Activated T-helper 17 cell treated with anti-CD3 and anti-CD28 coated beads, Interleukin-2, amount 50 U/mL, for 72 hours (primary cell): ENCODE measurements at places on chromosomes 5 and 9. TPM values are rescaled to one million over a fixed set of nuclear protein-coding genes. Genes with fewer than 3 reads are reported as not detected.

DNA sequence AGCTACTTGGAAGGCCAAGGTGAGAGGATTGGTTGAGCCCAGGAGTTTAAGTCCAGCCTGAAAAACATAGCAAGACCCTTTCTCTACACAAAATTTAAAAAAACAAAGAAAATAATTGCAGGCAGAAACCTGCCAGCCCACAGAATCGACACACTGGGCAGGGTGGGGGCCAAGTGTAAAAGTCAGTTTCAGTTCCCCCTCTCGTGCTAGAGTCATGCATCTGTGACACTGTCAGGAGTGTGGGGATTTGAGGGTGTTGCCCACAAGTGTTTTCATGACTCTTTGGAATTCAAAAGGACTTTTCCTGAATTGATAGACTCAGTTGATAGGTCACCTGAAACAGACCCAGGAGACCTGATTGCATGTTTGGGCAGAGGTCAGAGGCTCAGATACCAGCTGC, 47.6 kb downstream of the PRRC2B start:
- ATAC-seq: no peak

ANKRD31 gene
- total RNA-seq: 0.32 TPM

SPINK6 gene
- not detected for total RNA-seq

MEIKIN gene
- not detected for total RNA-seq

GFI1B gene
- total RNA-seq: not detected

GRCh38 chr9:114096041-114096511, 3.0 kb downstream of the KIF12 start:
- no peak for ATAC-seq

- ATAC-seq: no peak
These were observed 307.8 kb upstream of the ARRDC3 start for GRCh38 chr5:91690921-91691320.

NUTM2G gene
- total RNA-seq: not detected

GRCh38 chr5:39478863-39479262, 54.1 kb upstream of the DAB2 start:
- ATAC-seq: no peak

GRCh38 chr5:53940921-53941320, 369.5 kb downstream of the ARL15 start:
- no peak for ATAC-seq

DNA sequence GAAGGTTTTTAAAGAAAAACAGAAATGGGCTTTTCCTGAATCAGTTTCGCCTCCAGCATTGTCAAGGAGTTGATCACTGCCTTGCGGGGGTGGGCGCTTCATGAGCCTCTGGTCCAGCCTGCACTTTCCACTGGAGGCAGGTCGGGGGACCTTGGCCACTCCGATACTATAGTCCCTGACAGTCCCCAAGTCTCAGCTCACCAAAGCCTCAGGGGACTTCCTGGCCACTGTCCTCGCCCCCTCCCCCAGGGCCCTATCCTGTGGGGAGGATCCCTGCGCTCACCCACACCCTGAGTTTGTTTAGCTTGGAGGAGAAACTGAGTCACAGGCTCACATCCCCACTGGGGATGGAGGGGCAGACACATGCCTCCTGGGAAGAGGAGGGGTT, 1.4 kb downstream of the SLC6A19 start:
- no peak for ATAC-seq

PDLIM4 gene
- total RNA-seq: not detected

SLC27A6 gene
- not detected for total RNA-seq

FBXL7 gene
- total RNA-seq: not detected

DNA sequence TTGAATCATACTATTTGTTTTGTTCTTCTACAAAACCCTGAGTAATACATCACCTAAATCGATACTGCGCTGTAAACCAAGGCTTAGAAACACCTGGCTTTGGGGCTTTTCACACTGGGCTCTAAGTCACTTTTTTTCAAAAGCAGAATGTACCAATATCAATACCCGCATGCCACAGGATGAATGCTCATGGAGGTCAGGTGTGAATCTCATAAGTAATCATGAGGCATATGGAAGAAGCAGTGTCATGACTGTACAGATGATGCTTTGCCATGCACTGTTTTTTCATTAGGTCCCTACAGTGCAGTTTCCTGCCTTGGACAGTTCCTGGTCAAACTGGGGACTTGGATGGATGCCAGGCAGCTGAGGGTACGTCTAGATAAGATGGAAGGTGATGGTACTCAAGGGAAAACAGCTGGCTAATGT, 49.0 kb upstream of the ATG10 start:
- peak; percentile 68 for ATAC-seq

IFNA13 gene
- not detected for total RNA-seq

DNA sequence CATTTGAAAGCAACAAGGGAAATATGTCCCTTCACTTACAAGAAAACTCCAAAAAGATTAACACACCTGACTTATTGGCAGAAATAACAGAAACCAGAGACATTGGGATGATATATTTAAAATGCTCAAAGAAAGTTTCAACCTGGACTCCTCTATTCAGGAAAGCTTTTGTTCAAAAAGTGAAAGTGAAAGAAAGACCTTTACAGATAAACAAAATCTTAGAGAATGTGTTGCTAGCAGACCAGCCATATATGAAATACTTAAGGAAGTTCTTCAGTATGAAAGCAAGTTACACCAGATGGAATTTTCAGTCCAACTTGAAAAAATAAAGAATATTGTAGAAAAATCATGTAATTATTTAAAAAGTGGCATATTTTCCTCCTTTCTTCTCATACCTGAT, 1075.1 kb downstream of the NR2F1-AS1 start:
- no peak for ATAC-seq

GRXCR2 gene
- total RNA-seq: not detected

- no peak for ATAC-seq
These were observed 15.5 kb upstream of the MEGF9 start for GRCh38 chr9:120729791-120730241.

ALDH1B1 gene
- total RNA-seq: 15.6 TPM

DNA sequence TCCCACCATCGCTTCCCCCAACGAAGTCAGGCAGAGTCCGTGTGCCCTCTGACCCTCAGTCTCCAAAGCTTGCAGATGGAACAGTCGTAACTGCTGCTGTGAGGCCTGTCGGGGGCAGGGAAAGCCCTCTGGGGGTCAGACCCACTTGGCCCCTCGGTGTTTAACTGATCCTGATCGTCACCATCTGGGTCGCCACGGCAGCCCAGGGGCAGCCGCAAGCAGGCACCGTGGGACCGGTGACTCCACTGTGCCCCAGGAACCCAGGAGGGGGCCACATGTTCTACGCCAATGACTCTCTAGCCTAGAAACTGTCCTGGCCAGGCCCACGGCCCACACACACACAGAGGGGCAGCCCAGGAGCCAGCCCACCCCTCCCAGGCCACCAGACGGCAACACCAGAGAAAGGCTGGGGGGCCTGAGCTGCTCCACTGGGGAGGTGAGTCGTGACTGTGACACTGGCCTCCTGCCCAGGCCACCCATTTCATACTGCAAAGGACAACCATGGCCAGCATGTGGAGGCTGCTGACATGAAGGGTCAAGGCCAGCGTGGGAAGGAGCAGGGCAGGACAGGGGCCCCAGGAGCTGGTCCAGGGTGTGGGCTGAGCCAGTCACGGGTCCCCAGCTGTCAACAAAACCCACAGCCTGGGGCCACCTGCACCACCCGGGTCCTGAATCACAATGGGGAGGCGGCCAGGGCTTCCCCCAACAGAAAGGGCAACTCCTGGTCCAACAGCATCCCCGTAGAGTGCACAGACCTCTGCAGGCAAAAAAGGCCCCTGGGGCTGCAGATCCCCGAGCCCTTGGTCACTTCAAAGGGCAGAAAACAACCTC, 20.8 kb downstream of the VAV2 start:
- no peak for ATAC-seq

DNA sequence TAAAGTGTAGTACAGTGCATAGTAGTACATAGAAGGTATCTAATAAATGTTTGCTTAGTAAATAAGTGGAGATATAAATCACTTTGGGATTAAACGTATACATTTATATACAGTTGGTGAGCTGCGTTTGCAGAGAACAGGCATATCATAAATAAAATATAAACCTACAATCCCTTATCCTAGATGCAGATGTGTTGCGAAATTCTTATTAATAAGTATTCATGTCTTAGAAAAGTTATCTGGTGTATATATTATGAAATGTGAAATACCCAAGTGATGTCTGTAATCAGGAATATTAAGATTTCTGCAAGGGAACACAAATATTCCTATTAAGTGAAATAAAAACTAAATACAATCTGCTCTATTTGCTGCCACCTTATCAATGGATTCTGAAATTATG, 8.8 kb downstream of the CCNH start:
- ATAC-seq: no peak

GRCh38 chr5:132528866-132529634, 14.3 kb downstream of the IL5 start:
- peak; percentile 39 for ATAC-seq

ADRA1B gene
- not detected for total RNA-seq

DNA sequence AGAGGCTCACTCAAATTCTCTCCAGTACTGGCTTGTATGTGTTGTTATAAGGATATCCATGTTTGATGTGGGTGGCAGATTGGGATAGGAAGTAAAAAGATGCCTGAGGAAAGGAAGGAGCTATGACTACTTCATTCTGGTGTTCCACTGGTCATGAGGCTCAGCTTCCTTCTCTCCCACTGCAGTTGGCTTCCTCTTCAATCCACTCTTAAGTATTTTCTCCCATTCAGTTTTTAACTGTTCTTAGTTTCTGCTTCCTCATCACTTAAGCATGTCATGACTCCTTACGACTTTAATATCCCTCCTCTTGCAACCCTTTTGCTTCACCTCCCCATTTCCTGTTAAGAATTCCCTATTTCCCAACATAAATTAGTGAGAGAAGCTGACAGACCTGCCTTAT, 81.1 kb downstream of the PJA2 start:
- no peak for ATAC-seq

- ATAC-seq: no peak
These were observed 424.6 kb downstream of the MED10 start for GRCh38 chr5:5953584-5954274.

TTC16 gene
- total RNA-seq: 1.8 TPM

GRCh38 chr9:580652-581342, 260.7 kb upstream of the DMRT1 start:
- ATAC-seq: no peak

DNA sequence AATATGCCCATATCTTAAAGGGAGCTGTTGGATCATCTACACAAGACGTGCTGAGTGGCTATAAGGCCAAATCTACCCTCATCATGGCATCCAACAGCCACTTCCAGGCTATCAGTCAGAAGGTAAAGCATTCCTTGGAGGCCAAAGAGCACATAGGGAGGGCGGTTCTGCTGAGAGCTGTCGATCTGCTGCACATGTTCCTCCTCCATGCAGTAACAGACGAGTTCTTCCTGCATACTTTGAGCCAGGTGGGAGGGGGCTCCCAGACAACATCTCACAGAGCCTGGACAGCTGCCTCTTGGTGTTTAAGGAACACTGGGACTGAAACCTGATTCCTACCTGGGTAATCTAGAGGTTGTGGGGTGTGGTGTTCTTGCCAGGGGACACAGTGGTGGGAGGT, 93.3 kb upstream of the RAI14 start:
- no peak for ATAC-seq

DNA sequence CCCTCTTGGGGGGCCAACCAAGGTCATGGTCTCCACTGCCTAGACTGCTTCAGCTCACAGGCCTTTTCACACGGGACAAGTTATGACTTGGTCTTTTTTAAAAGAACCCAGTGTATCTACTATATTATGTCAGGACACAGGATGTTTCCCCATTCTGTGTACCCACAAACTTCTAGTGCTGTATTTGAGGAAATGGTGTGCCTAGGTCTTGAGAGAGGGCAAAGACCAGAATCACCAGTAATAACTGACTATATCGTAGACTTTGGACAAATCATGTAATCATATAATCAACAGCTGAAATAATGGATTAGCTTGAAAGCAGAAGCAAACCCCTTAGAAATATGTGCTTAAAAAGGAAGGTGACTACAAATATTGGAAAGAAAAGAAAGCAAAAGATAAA, 133.3 kb downstream of the ARL15 start:
- no peak for ATAC-seq

DNA sequence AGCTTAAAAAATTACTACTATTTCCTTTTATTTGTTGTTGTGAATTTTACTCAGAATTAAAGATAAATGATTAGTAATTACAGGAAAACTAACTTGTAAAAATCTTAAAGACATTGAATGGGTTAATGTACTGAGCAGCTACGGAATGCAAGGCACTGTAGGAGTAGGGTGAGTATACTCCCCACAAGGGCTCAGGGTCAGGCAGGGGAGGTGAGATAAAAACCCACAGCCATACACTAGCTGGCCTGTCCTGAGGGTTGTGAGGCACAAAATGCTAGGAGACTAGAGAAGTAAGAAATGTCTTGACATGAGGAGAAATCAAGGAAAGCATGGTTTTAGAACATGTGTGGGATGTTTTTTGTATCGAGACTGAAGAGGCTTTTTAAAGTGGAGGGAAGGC, 13.4 kb downstream of the ZBED3 start:
- no peak for ATAC-seq

AQP3 gene
- 37.3 TPM for total RNA-seq

LECT2 gene
- total RNA-seq: not detected

DNA sequence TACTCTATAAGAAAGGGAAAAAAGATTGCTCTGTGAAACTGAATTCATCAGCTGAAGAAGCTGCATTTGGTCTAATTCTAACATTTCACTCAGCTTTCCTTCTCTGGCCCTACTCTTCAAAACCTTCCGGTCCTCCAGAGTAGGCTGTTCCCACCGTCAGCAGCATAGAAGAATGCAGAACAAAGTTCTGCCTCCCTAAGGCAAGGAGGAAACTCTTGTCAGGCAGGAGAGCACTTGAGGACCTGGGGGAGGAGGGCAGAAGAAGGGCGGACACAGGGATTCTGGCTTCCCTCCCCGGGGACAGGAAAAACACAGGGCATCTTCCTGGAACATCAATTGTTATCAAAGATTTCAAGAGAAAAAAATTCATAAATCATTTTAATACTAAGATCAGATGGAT, 69.2 kb upstream of the SHB start:
- no peak for ATAC-seq

DNA sequence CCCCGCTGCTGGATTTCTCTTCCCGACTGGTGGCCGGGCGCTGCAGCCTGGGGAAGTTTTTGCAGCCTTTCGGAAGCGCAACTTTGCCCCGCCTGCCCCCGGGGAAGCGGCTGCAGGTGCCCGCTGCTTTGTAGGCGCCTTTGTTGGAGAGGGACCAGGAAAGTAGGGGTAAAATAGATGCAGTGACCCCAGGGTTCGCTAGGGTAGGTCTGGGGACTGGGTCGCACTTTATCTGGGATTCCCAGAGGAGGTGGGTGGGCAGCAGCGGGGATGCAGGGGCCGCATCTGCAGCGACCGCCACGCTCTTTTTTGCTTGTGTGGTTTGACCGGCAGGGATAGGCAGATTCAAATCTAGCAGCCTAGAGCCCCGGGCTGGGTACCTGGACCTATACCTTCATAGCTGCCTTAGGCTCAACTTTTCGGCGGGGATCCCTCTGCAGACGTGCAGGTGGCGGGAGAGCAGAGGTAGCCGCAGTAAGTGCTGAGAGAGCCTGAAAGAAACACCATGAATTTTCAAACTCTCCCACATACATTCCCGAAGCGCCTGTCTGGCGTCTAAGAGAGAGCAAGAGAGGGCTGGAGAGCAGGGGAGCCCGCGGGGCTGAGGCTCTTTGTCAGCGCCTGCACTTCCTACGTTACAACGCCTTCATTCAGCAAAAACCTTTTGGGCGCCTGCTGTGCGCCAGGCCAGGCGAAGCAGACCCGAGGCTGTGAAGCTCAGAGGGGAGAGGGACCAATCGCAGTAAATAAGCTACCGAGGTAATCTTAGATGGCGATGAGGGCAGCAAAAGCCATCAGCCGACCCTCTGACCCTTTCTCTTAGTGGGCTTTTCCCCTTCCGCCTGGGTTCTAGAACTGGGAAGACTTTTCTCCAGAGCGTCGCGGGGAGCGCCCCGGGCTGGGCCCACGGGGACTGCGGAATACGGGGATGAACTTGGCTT, 642 bp downstream of the SV2C start:
- ATAC-seq: peak; percentile 44

- ATAC-seq: no peak
These were observed 4.3 kb upstream of the IL13 start for GRCh38 chr5:132653716-132654115.
